Left ventricle myocardium inferior (tissue), 1 donor: ENCODE measurements at places on chromosomes 5 and 9. TPM values are rescaled to one million over a fixed set of nuclear protein-coding genes. Genes with fewer than 3 reads are reported as not detected.
A peak's percentile ranks its signal among the peaks of the same experiment; 100 is the strongest.

DNA sequence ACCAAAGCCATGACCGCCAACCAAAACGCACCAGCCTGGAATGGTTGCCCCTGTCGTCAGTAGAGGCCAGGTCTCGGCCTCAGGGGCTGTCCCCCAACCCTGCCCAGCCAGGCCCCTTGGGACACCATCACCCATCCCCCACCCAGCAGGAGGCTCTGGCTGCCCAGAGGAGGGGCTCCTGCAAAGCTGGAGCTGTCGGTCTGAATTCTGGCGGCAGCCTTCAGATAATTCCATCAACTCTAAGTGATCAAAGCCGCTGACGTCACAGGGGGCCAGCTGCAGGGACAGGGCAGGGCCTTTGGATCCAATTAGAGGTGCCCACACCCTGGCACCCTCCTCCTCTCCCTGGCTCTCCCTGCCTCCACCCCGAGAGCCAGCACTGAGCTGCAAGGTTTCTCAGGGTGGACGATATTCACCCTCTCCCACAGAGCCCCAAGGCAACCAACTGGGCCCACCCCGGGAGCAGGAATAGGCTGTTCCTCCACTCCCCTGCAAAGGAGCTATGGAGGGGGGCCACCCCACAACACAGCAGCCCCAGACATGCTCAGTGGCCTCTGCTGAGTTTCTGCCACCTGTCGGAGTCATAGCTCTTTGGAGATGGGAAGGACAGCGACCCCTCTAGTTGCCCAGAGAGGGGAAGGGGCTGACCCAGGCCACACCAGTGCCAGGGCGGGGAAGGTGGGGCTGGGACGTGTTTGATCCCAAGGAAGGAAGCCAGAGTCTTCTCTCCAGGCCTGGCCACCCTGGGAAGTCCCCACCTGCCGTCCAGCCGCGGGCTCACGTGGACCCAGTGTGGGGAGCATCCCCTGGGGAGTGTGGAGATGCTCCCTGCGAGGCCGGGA, 78.4 kb downstream of the NTNG2 start:
- H3K36me3 ChIP-seq, result no peaks in the 10 kb centered on the region
- peak overlapping the region; percentile 44 for H3K27ac ChIP-seq
- H3K27me3 ChIP-seq, result peaks cover 12% of the 10 kb centered on the region
- DNase-seq, result no peak
- H3K4me3 ChIP-seq, result peak overlapping the region; percentile 75

- H3K27me3 ChIP-seq, result no peaks in the 10 kb centered on the region
- peaks cover 36% of the 10 kb centered on the region for H3K4me1 ChIP-seq
- H3K27ac ChIP-seq, result no peak overlapping the region
- H3K36me3 ChIP-seq, result peaks cover 75% of the 10 kb centered on the region
- H3K4me3 ChIP-seq, result no peak overlapping the region
These were observed 54.3 kb downstream of the MTMR12 start for GRCh38 chr5:32258424-32258823.

The OR1J4 gene
- total RNA-seq, result not detected

The STKLD1 gene
- not detected for total RNA-seq

The FAM151B gene
- 0.91 TPM for total RNA-seq

The ARAP3 gene
- total RNA-seq, result 15.2 TPM
